AG09309 (cell line): ENCODE measurements at places on chromosomes 4 and X.

- no peak for DNase-seq
Observed at GRCh38 chr4:110034026-110034393, 121.3 kb downstream of the EGF start.

DNA sequence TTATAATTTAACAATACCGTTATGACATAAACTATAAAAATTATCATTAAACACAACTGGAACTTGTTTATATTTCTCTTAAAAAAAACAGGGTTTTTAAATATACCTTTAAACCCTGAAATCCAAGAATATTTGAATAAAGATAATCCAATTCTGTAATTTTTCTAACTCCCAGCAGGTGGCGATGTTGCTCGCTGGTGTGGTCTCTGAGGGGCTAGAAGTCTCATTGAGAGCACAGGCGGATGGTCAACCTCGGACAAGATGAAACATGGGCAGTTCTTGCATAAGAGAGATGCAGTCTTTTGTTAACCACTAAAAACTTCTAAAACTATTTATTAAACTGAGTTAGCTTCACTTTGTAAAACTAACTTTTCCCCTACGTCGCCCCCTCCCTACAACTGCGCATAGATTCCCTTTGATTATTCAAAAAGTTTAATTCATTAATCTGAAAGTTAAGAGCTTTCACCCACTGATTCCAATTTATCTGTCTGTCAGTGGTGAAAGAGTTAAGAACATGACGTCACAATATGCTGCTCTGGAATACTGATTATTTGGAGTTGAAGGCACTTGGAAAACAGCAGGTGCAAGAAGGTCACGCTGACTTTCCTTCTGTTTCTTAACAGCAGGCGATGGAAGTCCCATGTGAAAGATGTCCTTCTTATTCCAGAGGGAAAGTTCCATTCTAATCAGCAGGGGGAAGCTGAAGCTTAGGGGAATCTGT, 29.5 kb downstream of the DMP1 start:
- peak; percentile 29 for DNase-seq

GRCh38 chr4:176767183-176767582, 25.5 kb downstream of the VEGFC start:
- no peak for DNase-seq

DNA sequence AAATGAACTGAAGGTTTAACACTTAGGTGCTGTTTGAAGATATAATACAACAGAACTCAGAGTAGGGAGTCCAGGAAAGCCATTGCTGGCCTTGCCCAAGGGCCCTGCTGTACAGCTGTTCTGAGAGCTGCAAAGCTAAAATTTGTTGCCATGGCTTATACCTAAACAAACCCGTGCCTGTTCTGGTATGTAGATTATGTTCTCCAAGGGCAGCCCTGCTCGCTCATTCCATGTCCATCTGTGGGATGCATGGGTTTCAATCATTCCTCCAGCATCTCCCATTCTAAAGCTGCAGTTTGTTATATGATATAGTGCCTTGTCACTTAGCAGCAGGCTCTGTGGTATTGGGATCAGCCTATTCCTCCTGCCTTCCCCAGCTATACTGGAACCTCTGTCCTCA, 80.8 kb upstream of the BMPR1B start:
- no peak for DNase-seq

DNA sequence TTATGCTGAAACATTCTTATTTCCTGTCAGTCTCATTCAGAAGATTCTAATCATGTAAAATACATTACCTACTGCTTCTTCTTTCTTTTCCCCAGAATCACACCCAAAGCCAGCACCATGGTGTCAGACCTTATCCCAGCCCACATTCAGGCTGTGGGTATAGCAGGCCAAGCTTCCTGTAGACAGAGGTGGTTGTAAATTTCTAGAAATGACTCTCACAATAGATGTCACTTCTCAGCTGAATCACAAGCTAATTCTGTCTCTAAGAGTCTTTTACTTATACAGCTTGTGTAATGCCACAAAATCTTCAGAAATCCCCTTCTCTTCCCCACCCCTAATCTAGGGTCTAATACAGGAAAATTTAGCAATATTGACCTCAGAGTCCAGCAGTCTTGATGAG, 239.6 kb downstream of the PARM1 start:
- DNase-seq, result no peak

- DNase-seq, result no peak
Observed at GRCh38 chr4:99221980-99222379, 2.9 kb upstream of the ADH6 start.

- DNase-seq, result no peak
Observed at GRCh38 chrX:148310426-148311165, 189.8 kb upstream of the AFF2 start.

DNA sequence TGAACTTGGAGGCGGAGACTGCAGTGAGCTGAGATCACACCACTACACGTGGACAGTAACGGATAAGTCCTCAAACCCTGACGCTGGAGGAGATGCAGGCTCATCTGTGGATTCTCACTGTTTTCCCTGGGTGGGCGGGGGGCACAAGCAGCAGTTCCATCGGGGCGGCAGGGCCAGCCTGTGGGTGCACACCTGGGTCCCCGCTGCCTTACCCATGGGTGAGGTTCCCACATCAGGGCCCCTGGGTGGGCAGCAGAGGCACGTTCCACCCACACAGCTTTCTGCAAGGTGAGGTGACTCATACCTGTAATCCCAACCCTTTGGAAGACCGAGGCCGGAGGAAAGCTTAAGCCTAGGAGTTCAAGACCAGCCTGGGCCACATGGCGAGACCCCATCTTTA, 56.6 kb upstream of the MXD4 start:
- no peak for DNase-seq

GRCh38 chr4:15078682-15079642, 76.7 kb downstream of the CPEB2 start:
- peak; percentile 10 for DNase-seq

DNA sequence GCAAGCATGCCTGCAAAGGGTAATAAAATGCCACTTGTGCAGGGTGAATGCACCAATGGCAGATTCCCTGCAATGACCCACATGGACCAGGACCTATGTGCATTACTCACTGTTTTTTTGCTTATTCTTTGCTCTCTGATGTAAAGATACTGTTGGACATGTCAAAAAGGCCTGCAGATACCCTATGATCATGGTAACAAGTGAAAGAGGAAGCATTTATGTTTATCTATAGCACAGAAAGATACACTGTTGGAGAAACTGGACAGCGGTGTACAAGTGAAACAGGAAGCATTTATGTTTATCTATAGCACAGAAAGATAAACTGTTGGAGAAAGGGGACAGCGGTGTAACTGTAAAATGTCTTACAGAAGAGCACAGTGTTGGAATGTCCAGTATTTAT, 127.5 kb downstream of the PAPSS1 start:
- no peak for DNase-seq

- DNase-seq, result no peak
Observed at GRCh38 chrX:143634663-143635455, 1.0 kb downstream of the SLITRK4 start.

- no peak for DNase-seq
Observed at GRCh38 chrX:40570346-40571093, 10.2 kb upstream of the ATP6AP2 start.

GRCh38 chr4:76963131-76963750, 13.7 kb downstream of the SEPTIN11 start:
- no peak for DNase-seq

DNA sequence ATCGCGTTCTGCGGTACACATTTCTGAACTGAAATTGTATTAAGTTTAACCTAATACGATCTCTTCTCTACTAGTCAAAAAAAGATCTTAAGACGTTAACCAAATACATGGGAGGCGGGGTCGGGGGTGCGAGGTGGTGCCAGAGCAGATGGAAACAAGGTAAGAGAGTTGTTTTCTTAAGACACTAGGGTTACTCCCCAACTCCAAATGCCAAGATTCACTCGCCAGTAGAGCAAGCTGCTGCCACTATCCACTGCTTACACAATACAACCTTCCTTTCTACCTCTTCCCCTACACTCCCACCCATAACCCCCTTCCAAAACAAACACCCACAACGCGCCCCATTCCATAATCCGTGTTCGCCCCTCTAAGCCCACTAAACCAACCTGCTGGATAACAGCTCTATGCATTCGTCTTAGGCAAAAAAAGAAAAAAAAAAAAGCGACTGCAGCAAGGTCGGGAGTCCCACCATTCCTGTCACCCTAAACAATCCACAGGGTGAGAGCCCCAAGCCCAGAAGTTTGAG, 1.3 kb downstream of the LCORL start:
- DNase-seq, result no peak

DNA sequence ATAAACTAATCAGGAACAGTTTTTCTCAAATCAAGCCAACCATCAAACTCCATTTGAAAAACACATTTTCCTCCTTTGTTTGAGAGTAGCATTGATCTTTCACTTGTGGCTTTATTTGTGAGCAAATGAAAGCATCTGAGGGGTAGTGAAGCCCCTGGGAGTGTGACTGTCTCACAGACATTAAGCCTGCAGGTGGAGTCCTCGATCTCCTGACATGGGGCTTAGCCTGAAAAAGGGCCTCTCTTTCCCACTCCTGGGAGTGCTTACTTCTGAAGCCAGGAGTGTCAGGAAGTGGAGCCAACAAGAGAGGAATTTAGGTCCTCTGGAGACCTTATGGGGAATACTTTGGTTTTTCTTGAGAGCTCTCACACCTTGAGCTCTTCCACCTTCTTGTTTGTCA, 158.2 kb upstream of the SFRP2 start:
- no peak for DNase-seq

GRCh38 chr4:32601848-32602247, 1881.7 kb downstream of the PCDH7 start:
- no peak for DNase-seq

- DNase-seq, result no peak
Observed at GRCh38 chr4:70522626-70523025, 4.3 kb downstream of the AMTN start.

DNA sequence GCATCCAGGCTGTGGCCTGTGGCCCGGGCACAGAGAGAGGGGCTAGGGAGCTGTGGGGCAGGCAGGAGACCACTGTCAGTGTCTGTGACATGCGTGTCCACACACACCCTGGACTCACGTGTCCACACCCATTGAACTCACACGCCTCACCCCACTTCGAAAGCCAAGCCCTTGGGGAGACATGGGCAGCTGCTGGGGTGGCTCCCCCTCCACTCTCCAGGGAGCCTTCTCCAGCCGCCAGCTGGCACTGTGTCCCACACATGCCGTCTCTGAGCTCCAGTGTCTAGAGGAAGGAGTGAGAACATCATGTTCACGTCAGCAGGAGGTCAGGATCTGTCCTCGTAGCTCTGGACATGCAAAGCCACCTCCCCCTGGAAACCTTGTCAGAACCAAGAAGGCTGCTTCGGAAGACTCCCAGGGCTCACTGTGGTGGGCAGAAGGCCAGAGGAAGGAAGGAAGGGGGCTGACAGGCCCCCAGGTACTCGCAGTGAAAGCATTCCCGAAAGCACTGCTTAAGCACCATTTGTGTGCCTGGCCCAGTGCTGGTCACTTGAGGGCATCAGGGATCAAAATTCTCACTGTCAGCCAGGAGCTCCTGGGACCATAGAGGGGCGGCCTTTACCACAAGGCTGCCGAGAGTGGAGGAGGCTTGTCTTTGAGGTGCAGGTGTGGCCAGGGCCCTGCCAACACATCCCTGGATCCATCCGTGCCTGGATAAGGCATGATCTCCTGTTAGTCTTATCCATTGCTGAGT, 61.4 kb downstream of the HTRA3 start:
- no peak for DNase-seq

DNA sequence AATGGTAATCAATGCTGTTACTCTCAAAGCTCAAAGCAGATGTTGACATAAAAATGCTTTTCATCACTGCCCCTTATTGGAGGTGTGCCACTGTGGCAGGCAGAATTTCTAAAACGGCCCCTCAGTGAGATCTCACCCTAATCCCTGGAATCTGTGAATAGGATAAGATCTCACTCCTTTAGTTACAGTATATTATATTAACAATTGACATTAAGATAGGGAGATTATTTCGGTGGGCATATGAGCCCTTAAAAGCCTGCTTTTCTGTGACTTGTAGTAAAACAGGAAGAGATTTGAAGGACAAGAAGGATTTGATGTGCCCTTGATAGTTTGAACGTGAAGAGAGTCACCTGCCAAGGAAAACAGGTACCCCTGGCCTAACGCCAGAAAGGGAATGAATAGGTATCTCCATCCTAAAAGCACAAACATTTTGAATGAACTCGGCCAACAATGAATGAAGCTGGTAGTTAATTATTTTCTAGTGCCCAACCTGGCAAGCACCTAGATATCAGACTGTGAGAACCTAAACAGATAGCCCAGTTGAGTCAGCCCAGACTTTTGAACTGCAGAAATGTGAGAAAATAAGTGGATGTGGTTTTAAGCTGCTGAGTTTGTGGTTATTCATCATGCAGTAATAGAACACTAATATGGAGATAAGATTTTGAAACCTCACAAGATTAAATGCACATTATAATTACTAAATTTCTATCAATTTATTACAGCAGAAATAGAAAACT, 881.6 kb downstream of the PCDH18 start:
- DNase-seq, result no peak

- DNase-seq, result no peak
Observed at GRCh38 chr4:12692815-12693214, 791.3 kb downstream of the RAB28 start.

- no peak for DNase-seq
Observed at GRCh38 chr4:182339221-182339641, 96.0 kb downstream of the TENM3 start.

- DNase-seq, result no peak
Observed at GRCh38 chr4:78355306-78355705, 196.3 kb upstream of the ANXA3 start.

DNA sequence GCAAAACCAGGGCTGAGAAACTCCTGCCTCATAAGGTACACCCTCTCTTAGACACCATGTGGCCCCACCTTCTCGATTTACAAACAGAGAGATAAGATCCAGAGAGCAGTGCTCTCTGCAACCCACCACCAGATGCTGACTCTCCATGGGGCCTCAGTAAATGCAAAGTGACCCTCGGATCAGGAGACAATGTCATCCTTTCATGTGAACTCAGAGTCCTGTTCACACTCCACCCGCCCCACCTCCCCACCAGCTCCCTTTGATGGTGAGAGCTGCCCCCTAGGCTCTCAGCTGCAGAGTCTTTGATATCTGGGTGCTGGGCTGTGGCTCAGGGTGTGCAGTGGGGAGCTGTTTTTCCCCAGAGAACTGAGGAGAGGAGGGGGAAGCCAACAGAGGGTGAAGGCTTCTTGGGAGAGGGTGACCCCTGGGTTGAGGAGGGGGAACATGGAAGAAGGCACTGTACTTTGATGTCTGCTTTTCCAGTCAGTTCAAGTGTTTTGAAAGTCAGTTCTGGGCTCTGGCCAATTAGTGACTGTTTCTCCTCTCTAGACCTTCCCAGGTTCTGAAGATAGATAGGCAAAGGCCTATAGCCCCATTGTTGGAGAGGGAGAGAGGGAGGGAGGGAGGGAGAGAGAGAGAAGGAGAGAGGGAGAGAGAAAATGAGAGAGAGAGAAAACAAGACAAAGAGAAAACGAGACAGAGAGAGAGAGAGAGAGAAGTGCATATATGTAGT, 88.2 kb downstream of the SCD5 start:
- DNase-seq, result no peak

- DNase-seq, result no peak
Observed at GRCh38 chr4:166838975-166839614, 395.2 kb downstream of the SPOCK3 start.

- DNase-seq, result no peak
Observed at GRCh38 chr4:3252831-3253641, 4.1 kb downstream of the MSANTD1 start.

GRCh38 chrX:13752141-13752540, 17.6 kb downstream of the OFD1 start:
- DNase-seq, result no peak
